Neural progenitor cell (in vitro differentiated cells): ENCODE measurements at places on chromosomes 12 and 14.
A peak's percentile ranks its signal among the peaks of the same experiment; 100 is the strongest.

DNA sequence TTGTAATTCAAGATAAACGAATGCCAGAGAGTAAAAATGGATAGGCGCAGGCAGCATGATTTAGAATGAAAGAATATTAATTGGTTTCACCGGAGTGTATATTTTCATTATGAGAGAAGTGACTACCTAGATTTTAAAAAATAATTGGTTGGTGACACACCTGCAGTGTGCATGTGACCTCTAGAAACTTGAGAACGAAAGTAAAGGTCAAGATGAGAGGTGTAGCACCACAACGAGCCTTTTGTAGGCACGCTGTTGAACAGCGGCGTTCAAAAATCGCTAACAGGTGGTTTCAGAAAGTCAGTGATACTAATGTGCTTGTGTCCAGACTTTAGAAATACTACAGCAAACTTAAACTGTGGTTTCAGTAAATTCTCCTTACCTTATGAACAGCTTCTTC, 123.8 kb downstream of the NPAS3 start:
- DNase-seq: no peak

DNA sequence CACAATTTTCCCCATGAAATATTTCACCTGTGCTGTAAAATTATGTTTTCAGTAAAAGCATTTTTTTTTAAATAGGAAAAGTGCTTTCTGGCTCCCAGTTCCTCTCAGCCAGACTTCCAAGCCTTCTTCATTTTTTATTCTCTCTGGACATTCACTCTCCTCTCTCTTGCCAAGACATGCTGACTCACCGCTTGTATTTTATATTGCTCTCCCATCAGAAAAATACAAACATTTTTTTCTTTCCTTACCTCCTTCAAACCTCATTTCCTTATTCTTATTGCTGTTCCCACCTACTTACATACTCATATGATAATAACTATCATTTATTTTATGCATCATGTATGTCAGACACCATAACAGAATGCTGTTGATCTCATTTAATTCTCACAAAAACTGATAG, 37.7 kb upstream of the ZNF641 start:
- DNase-seq: no peak

DNA sequence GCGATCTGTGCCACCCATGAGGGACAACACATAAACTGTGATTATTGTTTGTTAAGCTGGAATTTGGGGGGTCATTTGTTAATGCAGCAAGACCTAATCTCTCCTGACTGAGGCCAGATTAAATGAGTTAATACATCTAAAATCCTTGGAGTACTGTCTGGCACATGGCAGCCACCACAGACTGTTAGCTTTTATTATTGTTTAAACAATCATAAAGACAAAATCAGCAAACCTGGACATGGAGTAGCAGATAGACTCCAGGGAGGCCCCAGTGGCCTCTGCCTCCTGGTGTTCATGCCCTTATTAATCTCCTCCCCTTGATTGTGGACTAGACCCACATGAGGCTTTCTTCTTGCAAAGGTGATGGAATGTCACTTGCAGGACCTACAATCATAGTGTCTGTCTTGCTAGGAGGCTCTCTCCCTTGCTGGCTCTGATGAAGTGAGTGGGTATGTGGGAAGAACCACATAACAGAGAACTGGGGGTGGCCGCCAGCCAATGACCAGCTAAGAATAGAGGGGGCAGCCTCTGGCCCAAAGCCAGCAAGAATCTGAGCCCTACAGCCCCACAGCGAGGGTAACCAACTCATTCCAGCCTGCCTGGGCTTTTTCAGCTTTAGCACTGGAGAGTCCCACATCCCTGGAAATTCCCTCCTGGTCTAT, 142.0 kb downstream of the SCARB1 start:
- DNase-seq: no peak

GRCh38 chr14:43729143-43729542, 777.9 kb downstream of the FSCB start:
- DNase-seq: peak; percentile 17
